Adrenal gland (tissue), 19 donors: ENCODE measurements at places on chromosomes 6 and 20.

DNA sequence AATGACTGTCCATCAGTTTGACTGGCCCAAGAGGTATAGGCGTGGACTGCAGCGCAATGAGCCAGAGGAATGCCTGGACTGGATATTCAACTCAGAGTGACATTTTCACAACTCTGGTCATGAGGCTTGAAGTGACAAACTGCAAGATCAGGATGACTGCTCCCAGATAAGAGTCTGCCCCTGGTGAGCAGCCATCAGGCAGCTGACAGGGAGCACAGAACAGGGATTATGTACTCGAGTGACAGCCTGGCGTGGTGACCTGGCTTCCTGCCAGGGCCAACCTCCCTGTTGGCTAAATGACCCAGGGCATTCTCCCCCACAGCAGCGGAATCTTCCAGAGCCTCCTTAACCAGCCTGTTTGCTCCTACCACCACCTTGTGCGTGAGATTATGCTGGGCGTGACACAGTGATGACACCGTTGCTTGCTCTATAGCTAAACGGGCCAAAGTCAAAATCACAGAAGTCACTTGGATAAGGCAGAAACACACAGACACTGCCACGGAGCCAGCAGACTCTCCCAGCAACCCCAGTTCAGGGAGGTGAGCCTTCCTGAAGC lies 209.1 kb upstream of the JARID2 start:
- H3K27ac ChIP-seq: no peak overlapping the region
- no peak for DNase-seq

GRCh38 chr6:152170702-152171667 lies 363.5 kb downstream of the ESR1 start:
- H3K27me3 ChIP-seq: no peaks in the 10 kb centered on the region
- H3K4me3 ChIP-seq: no peak overlapping the region
- H3K27ac ChIP-seq: peak overlapping the region; percentile 71
- DNase-seq: no peak
- H3K4me1 ChIP-seq: peaks cover 7% of the 10 kb centered on the region

DNA sequence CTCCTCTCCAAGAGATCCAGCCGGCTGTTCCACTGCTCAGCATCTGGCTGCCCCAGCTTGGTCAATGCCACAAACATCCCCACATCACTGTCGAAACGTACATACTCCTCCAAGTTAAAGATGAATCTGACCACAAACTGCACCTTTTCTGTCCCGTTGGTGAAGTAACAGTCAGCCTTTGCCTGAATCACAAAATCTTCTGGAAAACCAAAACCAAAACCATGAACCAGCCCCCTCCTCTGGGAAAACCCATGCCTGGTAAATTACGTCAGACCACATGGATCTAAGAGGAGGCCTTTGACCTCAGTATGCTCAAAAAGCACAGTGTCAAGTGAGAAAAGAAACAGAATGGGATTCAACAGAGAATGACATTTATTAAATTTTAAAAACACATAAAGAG lies 1.7 kb downstream of the HLA-DOB start:
- H3K4me3 ChIP-seq: no peak overlapping the region
- H3K4me1 ChIP-seq: no peaks in the 10 kb centered on the region
- H3K27ac ChIP-seq: no peak overlapping the region
- DNase-seq: no peak

DNA sequence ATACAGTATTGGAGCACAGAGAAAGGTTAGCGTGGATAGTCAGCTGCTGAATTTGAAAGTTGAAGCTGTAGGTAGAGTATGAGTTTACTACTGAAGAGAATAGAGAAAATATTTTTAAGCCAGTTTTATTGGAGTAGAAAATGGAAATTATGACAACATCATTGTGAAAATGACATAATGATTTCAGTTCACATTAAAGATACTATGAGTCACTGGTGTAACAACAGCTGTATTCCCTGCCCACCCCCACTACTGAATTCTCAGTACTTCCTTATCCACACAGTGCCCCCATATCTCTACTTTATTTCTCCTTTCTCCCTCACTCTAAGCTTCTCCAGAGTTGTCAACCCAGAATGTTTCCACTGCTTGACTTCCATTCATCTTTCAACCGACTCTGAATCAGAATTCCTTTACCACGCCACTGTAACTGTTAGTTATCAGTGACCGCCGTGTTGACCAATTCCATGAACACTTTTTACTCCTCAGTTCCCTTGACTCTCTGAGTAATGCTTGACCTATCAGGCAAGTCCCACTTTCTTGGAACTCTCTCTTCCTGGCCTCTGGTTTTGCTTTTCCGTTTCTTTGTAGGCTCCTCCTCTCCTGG lies 139.6 kb downstream of the AIG1 start:
- H3K27ac ChIP-seq: no peak overlapping the region
- H3K27me3 ChIP-seq: no peaks in the 10 kb centered on the region
- no peak for DNase-seq
- no peak overlapping the region for H3K4me3 ChIP-seq

- DNase-seq: no peak
- no peak overlapping the region for H3K4me3 ChIP-seq
- H3K27ac ChIP-seq: no peak overlapping the region
- H3K36me3 ChIP-seq: no peaks in the 10 kb centered on the region
- H3K27me3 ChIP-seq: no peaks in the 10 kb centered on the region
Observed at GRCh38 chr6:166029506-166029905, 138.1 kb downstream of the TBXT start.

DNA sequence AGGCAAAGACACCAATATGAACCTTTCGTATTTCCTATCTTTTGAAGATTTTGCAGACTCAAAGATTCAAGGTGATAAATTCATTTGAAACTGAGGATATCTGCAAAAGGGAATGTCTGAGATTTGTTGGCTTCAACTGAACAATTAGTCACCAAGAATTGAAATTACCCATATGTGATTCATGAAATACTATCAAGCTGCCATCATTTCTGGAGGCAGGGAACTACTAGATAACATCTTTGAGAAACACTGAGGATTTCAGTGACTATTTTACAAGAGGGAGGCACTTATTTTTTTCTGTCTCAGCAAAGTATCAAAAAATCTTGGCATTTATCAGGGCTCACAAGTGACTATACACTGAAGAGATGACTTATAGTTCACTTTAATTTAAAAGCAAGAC lies 39.8 kb upstream of the MMS22L start:
- H3K27ac ChIP-seq: no peak overlapping the region
- H3K4me1 ChIP-seq: no peaks in the 10 kb centered on the region
- H3K4me3 ChIP-seq: no peak overlapping the region
- H3K36me3 ChIP-seq: no peaks in the 10 kb centered on the region
